ENCODE measurements at places on chromosomes 12 and 14.

DNA sequence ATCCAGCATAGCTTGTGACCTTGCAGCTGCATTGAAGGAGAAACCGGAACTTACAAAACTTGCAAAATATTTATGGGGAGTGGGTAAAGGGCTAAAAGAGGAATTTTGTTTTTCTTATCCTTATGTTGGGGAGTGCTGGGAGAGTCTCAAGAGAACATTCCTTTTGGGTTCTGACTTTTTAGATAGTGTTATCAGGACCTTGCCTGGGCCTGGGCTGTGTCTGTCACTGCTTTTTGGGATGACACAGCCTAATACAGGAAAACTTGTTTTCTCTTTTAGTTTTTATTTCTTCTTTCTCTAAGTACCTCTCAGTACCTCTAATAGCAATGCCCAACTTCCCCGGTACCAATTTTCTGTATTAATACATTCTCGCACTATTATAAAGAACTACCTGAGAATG lies 850.6 kb downstream of the RPS29 start:
- DNase-seq, result no peak

DNA sequence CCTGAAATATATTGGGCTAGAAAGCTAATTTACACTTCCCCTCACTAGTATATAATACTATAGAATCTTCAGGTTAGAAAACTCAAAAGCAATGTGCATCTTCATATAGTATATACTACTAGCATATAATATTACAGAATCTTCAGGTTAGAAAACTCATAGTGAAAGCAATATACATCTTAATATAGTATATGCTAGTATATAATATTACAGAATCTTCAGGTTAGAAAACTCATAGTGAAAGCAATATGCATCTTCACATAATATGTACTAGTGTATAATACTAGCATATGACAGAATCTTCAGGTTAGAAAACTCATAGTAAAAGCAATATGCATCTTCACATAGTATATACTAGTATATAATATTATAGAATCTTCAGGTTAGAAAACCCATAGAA lies 329.6 kb downstream of the ZFP36L1 start:
- no peak for DNase-seq

GRCh38 chr12:72135021-72135301 lies 137.2 kb upstream of the TRHDE start:
- no peak for DNase-seq

- no peak for DNase-seq
Measured at GRCh38 chr12:91868054-91868453, 277.6 kb downstream of the BTG1 start.

DNA sequence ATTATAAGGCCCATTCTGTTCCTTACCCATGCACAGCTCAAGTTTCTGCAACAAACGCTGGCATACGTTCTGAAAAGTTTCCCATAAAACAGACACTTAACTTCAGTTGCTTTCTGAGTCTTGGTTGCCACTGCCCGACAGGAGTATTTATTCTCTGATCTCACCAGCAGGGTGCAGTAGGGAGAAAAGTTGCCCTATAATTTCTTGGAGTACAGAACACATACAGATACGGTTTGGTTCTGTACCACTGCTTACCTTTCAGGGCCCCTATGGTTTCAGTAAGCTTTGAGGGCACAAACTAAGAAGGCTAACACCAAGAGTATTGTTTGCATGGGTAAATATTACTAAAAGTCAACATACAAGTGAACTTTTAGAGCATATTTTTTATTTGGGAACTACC lies 77.9 kb downstream of the SPATA7 start:
- no peak for DNase-seq

DNA sequence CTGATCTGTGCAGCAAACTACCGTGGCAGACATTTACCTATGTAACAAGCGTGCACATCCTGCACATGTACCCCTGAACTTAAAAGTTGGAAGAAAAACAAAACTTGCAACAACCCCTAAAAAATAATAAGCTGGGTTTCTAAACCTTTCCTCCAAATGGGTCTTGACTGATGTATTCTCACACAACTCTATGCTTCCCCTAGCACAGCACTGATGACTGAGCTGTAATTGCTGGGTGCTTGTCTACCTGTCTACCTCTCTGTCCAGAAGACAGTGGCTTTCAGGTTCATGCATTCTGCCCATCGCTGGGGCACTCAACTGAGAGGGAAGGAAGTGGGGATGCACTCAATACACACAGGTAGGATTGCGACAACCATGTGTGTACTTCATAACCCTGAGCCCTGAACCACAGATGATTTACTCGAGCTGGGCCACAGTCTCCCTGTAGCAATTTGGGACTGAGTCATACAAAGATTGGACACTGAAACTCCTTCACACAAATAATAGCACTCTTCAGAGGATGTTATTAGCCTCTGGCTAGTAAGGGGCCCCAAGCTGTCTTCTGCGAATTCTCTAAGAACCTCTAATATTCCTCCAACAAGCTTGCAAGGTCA lies 44.8 kb upstream of the TMPO start:
- DNase-seq, result no peak

DNA sequence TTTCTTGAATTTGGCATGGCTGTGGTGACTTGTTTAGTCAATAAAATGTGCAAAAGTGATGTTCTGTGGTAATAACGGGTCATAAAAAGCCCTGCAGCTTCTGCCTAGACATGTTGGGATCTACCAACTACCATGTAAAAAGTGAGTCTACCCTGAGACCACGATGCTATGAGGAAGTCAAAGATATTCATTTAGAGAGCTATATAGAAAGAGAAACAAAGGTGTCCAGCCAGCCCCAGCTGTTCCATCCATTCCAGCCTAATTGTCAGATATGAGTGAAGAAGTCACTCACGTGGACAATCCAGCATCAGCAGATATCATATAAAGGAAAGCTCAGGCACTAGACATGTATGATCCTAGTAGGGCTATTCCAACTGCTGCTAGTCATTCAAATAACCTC lies 117.2 kb upstream of the SSTR1 start:
- no peak for DNase-seq

DNA sequence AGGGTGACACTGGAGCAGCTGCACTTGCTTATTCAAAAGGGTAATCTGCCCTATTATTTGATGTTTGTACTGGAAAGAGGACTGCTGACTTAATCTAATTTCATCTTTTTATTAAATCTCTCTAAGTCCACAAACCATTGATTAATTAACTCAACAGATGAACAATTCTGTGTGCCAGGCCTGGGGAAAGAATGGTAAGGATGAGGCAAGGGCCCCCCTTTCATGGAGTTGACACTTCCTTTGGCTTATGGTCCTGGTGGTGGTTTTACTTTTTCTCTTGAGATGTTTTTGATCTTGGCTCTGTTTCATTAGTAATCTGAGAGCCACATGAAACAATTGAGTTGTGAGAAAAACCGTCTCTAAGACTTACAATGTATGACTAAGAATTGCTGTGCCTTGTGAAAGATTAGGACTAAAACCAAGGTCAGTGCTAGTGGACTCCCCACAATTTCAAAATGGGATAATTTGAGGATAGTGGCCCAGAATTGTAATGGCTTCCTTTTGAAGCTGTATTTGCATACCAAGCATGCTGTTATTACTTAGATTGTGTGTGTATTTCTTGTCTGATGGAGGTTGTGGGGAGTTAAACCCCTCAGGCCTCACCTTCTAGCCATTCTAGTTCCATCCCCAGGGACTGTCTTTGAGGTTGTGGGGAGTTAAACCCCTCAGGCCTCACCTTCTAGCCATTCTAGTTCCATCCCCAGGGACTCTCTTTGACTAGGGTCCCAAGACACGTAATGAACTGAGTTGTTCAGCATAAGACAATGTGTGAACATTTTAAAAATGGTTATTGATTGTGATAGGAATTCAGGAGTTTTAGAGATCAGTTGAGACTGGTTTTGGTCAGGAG lies 52.5 kb upstream of the EVL start:
- DNase-seq, result no peak

- no peak for DNase-seq
Measured at GRCh38 chr12:129540249-129540648, 363.6 kb downstream of the TMEM132D start.

DNA sequence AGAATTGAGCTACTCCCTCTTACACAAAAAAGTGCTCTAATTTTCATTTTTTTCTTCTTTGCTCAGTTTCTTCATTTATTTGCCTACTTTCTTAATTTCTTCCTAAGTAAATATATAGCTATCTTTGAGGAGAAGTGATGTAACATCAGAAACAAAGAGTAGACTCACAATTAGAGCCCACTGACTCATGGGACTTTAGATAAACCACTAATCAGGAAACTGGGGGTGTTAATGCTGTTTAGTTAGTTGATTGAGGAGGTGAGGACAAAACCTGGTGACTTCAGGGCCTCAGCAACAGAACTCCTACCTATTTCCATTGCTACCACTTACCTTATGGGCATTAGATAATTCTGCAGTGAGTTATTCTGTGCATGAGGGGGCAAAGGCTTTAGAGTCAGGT lies 151.7 kb downstream of the MON2 start:
- DNase-seq, result no peak

- DNase-seq, result no peak
Measured at GRCh38 chr12:12608557-12608957, 3.1 kb upstream of the CREBL2 start.

DNA sequence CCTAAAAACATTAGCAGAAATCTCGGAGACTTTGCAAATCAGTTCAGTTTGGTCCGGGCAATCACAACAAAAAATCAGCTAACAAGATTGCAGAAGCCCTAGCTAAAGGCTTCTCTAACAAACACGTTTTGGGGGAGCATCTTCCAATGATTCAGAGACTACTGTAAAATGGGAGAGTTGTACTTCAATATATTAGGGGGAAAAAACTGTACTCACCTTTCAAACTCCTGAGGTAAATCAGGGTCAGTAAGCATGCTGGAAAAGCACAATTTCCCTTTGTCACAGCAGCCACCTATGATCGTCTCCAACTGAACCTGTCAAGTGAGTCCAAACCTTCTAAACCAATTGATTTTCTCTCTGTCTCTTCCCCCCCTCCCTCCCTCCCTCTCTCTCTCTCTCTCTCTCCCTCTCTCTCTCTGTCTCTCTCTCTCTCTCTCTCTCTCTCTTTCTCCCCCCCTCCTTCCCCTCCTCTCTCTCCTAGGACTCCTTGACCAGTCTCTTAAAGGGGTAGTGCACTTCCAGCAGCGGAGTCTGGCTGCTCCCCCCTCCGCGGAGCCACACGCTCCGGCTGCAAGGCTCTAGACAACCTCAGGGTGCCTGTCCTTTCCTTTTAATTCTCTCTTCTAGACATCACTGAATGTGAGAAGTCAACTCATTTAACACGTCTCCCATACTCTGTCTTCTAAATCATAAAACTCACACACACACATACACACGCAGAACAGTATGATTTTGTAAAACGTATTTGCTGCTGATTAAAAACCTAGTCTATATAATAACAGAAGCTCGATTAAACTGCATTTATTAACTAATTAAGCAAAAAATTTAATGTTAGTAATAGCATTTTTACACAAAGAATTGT lies at the start of gene SOX5:
Gene SOX5, minus strand, starts transcription at position 323 of the 862 bp plus-strand sequence. Its CDS starts 69 bp downstream, at position 254.
- no peak for DNase-seq

DNA sequence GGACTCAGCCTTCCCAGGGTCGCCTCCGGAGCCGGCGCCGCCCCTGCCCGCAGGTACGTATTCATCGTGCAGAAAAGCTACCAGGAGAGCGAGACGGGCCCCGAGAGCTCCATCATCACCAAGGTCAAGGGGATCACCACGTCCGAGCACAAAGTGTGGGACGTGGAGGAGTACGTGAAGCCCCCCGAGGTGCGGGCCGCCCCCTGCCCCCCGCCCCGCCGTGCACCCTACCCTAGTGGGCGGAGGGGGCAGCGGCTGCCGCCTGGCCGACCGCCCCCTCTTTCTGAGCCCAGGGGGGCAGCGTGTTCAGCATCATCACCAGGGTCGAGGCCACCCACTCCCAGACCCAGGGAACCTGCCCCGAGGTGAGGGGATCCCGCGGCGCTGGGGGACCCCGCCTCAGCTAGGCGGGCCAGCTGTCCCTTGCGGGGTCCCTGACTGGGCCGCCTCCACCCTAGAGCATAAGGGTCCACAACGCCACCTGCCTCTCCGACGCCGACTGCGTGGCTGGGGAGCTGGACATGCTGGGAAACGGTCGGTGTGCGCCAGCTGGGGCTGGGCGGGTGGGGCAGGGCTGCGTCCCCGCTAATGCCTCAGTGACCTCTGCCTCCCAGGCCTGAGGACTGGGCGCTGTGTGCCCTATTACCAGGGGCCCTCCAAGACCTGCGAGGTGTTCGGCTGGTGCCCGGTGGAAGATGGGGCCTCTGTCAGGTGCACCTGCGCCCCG lies 973 bp downstream of the P2RX2 start:
- no peak for DNase-seq

DNA sequence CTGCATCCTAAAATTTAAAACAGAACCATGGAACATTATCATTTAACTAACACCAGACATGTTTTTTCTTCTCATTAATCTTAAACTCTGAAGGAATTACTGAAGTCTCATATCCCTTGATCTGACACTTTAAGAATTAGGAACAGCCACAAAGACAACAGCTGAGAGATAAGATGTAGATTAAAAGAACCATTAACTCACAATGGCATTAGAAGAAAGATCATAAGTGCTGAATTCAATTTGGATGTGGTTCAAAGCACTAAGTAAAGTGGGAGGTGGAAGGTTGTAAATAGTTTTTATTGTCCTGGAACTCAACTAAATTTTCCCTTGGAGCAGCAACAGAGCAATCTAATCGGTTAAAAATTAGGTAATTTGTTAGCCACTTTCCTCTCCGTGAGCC lies 199.0 kb upstream of the ATP2B1 start:
- no peak for DNase-seq

- DNase-seq, result no peak
Measured at GRCh38 chr12:27508736-27509431, 15.1 kb upstream of the PPFIBP1 start.

DNA sequence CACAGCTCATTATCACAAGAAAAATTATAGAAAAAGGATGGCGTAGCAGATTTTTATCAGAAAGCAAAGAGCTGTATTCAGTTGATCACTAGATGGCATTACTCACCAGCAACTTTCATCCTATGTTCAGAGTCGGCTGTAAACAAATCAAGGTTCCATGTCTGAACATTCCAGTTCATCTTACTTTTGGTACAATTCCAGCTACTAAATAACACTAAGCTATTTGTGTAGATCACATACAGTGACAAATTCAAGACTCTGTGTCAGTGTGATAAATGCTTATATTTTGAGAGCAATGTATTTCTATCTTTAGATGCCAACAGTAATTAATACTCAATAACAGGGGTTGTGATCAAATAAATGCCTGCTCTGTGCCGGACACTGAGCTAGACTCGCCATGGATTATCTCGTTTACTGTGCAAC lies 30.1 kb downstream of the NRDE2 start:
- DNase-seq, result no peak

DNA sequence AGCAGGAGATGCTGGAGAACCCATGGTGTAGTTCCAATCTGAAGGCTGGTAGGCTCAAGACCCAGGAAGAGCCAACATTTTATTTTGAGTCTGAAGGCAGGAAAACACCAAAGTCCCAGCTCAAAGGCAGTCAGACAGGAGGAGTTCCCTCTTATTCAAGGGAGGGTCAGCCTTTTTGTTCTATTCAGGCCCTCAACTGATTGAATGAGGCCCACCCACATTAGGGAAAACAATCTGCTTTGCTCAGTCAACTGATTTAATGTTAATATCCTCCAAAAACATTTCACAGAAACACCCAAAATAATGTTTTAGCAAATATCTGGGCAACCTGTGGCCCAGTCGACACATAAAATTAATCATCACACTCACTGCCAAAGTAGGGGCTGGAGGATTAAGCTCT lies 130.8 kb downstream of the LMNTD1 start:
- no peak for DNase-seq

- no peak for DNase-seq
Measured at GRCh38 chr12:120685522-120685921, 1.4 kb upstream of the MLEC start.

- no peak for DNase-seq
Measured at GRCh38 chr14:75310295-75311111, 31.9 kb downstream of the FOS start.

- DNase-seq, result no peak
Measured at GRCh38 chr12:3298603-3299002, 192.4 kb upstream of the PRMT8 start.

- DNase-seq, result no peak
Measured at GRCh38 chr12:42010715-42011114, 134.0 kb downstream of the GXYLT1 start.

Measured in activated B cell treated with CpG ODN at 0.5 μM for 24 hours (primary cell).